ENCODE measurements at places on chromosomes 7 and 10. TPM values are rescaled to one million over a fixed set of nuclear protein-coding genes. Genes with fewer than 3 reads are reported as not detected.

GRCh38 chr7:137717811-137718271 lies 128.9 kb downstream of the DGKI start:
- H3K27ac ChIP-seq, result no peak overlapping the region
- H3K36me3 ChIP-seq, result no peaks in the 10 kb centered on the region
- DNase-seq, result no peak
- no peak overlapping the region for H3K4me3 ChIP-seq
- H3K27me3 ChIP-seq, result no peaks in the 10 kb centered on the region

GRCh38 chr10:43702213-43702935 lies 53.7 kb upstream of the ZNF32 start:
- no peaks in the 10 kb centered on the region for H3K27me3 ChIP-seq
- no peak overlapping the region for H3K4me3 ChIP-seq
- no peaks in the 10 kb centered on the region for H3K4me1 ChIP-seq
- no peak for DNase-seq
- H3K36me3 ChIP-seq, result no peaks in the 10 kb centered on the region

Gene ALOX5
- total RNA-seq, result 480 TPM

GRCh38 chr7:142790555-142790954 lies 19.8 kb downstream of the PRSS2 start:
- no peak overlapping the region for H3K4me3 ChIP-seq
- no peaks in the 10 kb centered on the region for H3K36me3 ChIP-seq
- no peaks in the 10 kb centered on the region for H3K4me1 ChIP-seq
- no peak for DNase-seq
- no peak overlapping the region for H3K27ac ChIP-seq

Gene AGMO
- not detected for total RNA-seq

Gene CALHM3
- 0.30 TPM for total RNA-seq

DNA sequence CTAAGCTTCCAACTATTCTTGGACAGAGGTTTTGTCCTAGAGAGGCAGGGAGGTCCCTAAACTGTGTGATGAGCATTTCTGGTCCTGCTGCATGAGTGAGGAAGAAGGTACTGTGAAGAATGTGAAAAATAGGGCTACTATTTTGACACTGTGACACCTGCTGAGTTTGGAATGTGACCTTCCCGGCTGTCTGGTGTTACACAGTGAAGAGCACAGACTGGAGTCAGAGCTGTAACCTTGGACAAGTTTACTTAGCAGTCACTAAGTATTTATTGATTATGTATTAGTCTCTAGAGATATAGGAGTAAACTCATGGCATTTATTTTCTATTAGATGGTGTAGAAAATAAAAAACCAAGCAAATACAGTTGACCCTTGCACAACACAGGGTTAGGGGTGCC lies 12.3 kb downstream of the GOLGA7B start:
- no peaks in the 10 kb centered on the region for H3K27me3 ChIP-seq
- H3K36me3 ChIP-seq, result no peaks in the 10 kb centered on the region
- no peak overlapping the region for H3K27ac ChIP-seq
- no peak for DNase-seq
- H3K4me1 ChIP-seq, result no peaks in the 10 kb centered on the region
- no peak overlapping the region for H3K4me3 ChIP-seq

GRCh38 chr10:107614939-107615685 lies 450.6 kb upstream of the SORCS1 start:
- no peak for DNase-seq
- no peak overlapping the region for H3K4me3 ChIP-seq
- no peaks in the 10 kb centered on the region for H3K36me3 ChIP-seq
- H3K4me1 ChIP-seq, result no peaks in the 10 kb centered on the region
- no peaks in the 10 kb centered on the region for H3K27me3 ChIP-seq
- H3K27ac ChIP-seq, result no peak overlapping the region
